ENCODE measurements at places on chromosomes 12 and 14.
A peak's percentile ranks its signal among the peaks of the same experiment; 100 is the strongest.

DNA sequence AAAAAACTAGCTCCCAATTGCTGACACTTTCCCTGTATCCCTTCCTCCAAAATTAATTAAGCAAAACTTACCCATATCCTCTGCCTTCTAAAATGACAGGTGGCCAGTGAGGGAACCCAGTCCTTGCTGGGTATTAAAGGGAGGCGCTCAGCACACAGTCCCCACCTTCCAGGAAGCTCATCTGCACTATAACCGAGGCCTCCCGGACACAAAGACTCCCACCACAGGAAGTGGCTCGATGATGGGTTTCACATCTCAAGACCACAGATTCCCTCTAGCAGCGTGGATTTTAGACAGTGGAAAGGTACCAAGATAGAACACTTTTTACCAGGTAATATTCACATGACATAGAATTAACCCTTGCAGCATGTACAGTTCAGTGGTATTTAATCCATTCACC is 126.8 kb upstream of the NCOR2 start:
- DNase-seq, result no peak

GRCh38 chr12:104462931-104463339 is 6.2 kb downstream of the CHST11 start:
- no peak for DNase-seq

- DNase-seq, result no peak
Measured at GRCh38 chr12:116006141-116006540, 271.4 kb downstream of the MED13L start.

DNA sequence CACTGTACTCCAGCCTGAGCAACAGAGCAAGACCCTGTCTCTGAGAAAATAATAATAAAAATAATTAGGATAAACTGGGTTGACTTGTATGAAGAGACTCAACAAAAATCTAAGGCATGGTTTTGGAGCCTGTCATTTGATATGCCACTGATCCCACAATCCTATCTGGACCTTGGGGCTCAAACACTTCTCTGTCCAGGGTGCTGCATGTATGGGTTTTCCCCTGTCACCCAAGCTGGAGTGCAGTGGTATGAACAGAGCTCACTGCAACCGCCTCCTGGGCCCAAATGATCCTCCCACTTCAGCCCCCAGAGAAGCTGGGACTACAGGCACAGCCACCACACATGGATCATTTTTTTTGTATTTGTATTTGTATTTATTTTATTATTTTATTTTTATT is 5.3 kb upstream of the VSIG10 start:
- DNase-seq, result no peak

DNA sequence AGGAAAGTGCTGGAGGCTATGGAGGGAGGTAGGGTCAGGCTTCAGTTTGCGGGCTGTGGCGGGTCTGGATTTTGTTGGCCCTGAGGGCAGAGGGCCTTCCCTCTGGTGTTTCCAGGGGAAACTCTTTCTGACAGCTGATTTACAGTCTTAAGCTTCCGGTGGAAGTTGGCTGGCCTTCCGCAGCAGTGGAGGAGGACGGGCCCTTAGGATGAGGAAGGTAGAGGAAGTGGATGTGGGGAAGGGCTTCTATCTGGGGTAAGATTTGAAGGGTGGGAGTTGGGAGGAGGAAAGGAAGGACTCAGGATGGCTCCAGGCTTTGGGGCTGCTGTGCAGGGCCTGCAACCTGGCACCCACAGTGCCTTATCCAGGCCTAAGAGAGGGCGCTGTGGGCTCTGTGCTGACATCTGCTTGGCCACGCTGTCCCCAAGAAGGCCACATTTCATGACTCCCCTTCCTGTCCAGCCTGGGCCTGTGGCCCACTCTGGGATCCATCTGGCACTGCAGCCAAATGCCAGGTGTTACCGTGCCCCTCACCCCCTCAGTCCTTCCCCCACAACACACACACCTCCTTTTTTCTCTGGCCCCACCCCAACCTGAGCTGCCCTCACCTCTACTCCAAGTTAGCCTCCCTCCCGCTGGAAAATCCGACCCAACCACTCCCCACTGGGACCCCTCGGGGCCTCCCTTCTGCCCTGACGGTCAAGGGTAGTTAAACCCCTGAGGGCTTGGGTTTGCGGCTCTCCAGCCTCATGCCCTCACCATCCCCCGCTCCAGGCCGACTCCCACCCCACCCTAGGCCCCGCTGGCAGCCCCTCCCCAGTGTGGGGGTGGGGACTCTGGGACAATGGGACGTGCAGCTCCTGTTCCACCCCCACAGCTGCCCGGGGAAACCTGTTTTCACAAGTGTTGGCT is 7.7 kb upstream of the PPP1R13B start:
- no peak for DNase-seq

DNA sequence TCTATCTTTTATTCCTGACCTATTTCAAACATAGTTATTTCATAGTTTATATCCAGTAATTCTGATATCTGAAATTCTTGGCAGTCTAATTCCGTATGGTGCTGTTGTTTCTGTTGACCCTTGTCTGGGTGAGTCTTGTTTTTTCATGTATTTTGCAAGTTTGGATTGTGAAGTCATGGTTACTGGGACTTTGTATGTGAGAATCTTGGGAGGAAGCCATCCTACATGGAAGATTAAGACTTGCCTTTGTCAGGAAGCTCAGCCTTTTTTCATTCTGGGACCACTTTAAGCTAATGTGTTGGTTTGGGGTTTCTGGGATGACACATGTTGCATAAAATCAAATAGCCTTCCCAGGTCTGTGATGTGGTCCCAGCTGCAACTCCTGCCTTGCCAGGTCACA is 191.6 kb upstream of the E2F7 start:
- no peak for DNase-seq

GRCh38 chr14:54267172-54267571 is 129.6 kb upstream of the CDKN3 start:
- no peak for DNase-seq

GRCh38 chr12:106317406-106318082 is 15.0 kb downstream of the TCP11L2 start:
- DNase-seq, result no peak

DNA sequence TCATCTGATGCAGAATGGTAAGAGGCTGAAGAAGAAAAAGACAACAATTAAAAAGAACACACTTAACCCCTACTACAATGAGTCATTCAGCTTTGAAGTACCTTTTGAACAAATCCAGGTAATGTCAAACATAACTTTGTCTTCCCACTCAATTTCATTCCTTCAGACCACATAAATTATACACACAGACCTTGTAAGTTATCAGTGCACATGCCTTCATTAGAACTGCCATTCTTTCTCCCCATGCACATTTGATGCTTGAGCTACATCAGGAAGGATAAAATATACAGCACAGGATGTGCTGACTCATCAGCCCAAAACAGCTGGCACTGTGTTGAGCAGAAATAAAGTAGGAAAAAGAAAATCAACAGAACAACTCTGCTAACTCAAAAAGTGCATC is 246.7 kb downstream of the PAWR start:
- no peak for DNase-seq

GRCh38 chr12:127785540-127785939 is 481.4 kb upstream of the TMEM132C start:
- no peak for DNase-seq

DNA sequence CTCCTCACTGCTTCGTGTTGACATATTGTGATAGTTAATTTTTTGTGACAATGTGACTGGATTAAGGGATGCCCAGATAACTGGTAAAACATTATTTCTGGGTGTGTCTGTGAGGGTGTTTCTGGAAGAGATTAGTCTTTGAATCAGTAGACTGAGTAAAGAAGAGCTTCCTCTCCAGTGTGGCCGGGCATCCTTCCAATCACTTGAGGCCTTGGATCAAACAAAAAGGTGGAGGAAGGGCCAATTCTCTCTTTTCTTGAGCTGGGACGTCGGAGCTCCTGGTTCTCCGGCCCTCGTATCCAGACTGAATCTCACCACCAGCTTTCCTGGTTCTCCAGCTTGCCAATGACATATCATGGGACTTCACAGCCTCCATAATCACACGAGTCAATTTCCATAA is 240.4 kb downstream of the CHST11 start:
- DNase-seq, result no peak

GRCh38 chr14:33062476-33062875 is 123.8 kb downstream of the NPAS3 start:
- DNase-seq, result no peak

DNA sequence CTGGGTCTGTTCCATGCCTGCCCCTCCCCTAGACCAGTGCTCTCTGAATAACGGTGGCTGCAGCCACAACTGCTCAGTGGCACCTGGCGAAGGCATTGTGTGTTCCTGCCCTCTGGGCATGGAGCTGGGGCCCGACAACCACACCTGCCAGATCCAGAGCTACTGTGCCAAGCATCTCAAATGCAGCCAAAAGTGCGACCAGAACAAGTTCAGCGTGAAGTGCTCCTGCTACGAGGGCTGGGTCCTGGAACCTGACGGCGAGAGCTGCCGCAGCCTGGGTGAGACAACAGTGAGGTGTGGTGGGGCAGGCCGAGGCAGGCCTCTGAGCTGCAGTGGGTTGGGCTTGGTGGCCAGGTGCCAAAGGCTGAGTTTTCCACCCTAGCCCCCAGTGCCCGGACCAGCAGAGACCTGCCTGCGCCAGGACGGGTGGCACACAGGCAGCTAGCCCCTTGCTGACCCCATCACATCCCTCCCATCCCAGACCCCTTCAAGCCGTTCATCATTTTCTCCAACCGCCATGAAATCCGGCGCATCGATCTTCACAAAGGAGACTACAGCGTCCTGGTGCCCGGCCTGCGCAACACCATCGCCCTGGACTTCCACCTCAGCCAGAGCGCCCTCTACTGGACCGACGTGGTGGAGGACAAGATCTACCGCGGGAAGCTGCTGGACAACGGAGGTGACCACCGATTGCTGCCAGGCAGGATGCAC is 28.2 kb upstream of the LRP1-AS start:
- DNase-seq, result peak; percentile 19

DNA sequence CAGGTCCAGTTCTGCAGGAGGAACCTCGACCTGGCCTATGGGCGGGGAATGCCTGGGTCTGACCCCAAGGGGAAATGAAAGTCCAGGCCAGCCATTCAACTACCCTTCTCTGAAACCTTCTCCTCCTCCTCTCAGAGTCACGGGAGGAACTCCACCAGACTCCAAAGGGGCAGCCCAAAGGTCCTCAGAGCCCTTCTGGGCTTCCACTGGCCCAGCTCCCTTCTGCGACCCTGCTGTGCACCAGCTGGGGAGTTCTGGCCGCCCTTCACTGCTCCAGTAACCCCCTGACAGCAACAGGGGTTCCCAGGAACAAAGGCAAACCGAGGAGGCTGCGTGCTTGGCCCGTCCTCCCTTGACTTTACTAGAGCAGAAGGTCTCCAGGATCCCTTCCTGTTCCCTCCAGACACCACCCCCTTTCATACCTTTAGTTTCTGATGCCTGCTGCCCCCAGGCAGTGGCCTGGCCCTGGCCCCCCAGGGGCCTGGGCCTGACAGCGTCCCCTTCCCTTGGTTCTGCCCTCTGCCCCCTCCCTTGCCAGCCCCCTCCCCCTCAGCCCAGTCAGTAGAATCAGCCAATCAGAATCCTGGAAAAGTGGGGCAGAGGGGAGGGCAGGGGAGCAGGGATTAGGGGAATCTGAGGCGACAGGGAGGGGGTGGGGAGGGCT is 850 bp upstream of the ZNF385A start:
- DNase-seq, result no peak
